ENCODE measurements at places on chromosomes 12 and 14.
A peak's percentile ranks its signal among the peaks of the same experiment; 100 is the strongest.

- DNase-seq = no peak
These were observed 82.2 kb downstream of the ATXN7L3B start for GRCh38 chr12:74619884-74620283.

DNA sequence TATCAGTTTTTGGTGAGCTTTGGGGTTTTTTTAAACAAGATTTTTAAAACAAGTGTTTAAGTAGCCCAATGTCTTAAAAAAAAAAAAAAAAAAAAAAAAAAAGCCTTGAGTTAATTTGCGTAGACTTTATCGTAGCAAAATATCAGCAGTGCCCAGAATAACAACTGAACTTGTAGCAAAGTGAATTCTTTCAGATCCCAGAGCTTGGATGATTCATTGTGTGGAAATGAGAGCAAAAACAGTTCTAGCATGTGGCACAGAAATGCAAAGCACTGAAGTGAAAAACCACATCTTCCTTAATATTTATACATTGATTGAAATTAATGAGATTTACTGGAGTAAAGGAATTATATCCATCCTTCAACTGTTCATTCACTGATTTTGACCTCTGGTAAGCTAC lies 258.1 kb downstream of the EGLN3 start:
- DNase-seq = peak; percentile 92

GRCh38 chr14:30521899-30522736 lies 36.8 kb upstream of the G2E3 start:
- DNase-seq = peak; percentile 50

DNA sequence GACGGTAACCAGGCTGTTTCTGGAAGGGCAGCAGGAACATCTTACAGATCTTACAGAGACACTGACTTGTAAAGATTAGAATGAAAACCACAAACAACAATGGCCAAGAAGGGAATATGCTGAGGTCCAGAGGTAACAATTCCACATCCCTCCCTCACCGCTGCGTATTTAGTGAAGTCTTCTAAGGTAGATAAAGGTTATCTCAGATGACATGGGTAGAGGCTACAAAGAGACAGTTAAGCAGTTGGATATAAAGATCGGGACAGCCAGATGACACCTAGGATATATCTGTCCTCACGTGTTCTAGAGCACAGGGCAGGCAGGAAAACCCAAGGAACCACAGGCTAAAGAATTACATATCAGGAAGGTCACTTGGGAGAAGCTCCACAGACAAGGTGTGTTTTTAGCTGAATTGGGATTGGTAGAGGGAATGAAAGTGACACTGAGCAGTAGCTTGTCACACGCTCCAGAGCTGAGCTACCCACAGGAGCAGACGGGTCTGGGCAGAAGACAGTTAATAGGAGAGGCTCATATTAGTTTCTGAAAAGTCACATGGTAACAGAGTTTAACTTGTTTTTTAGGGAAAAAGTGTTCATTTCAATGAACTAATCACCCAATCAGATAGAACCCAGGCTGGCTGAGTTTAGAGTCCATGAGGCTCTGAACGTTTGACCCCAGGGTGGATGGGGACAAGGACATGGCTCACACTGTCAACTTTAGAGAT lies 83.3 kb downstream of the MIA2 start:
- no peak for DNase-seq

GRCh38 chr14:97382616-97383226 lies 585.5 kb downstream of the VRK1 start:
- DNase-seq = no peak

- DNase-seq = no peak
These were observed 2.3 kb downstream of the HOXC12 start for GRCh38 chr12:53956914-53957536.

GRCh38 chr14:54425068-54425467 lies 16.1 kb downstream of the CNIH1 start:
- DNase-seq = no peak

Measured in kidney glomerular epithelial cell (primary cell).